ENCODE measurements at places on chromosomes 3 and 15. TPM values are rescaled to one million over a fixed set of nuclear protein-coding genes. Genes with fewer than 3 reads are reported as not detected.

The CFAP100 gene
- not detected for total RNA-seq

The CDHR4 gene
- not detected for total RNA-seq

The SLC6A6 gene
- total RNA-seq = 35.4 TPM

The MEX3B gene
- total RNA-seq = 2.5 TPM

The GOLGA8G gene
- not detected for total RNA-seq

The CX3CR1 gene
- 0.82 TPM for total RNA-seq

The AAGAB gene
- total RNA-seq = 20.9 TPM

The SLC2A2 gene
- total RNA-seq = not detected

The PLCL2 gene
- 48.1 TPM for total RNA-seq

The CHRD gene
- 6.5 TPM for total RNA-seq

The CLCN2 gene
- 1.7 TPM for total RNA-seq

The ZSCAN29 gene
- 11.2 TPM for total RNA-seq

The FBLN2 gene
- total RNA-seq = 56.7 TPM

The GALNT15 gene
- 6.6 TPM for total RNA-seq

The FGF12 gene
- total RNA-seq = 325 TPM

The TICRR gene
- 0.08 TPM for total RNA-seq

The RSRC1 gene
- total RNA-seq = 19.1 TPM

The SLC12A1 gene
- total RNA-seq = not detected

DNA sequence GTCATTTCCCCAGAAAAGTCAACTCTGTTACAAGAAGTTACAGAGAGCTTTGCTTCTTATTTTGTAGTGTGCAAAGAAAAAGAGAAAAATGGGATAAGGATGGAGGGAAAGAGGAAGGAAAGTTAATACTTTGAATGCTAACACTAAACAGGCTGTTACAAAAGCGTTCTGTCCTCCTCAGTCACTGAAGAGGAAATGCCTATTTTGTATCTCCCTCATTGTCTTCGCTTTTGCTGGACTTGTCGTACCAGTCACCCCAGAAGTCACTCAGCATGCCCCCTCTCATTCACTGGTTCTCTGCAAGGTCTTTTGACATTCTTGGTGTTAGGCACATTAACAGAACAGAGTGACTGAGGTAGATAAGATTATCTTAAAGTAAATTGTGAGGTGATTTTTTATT is 129.6 kb downstream of the ALCAM start:
- no peak for DNase-seq

DNA sequence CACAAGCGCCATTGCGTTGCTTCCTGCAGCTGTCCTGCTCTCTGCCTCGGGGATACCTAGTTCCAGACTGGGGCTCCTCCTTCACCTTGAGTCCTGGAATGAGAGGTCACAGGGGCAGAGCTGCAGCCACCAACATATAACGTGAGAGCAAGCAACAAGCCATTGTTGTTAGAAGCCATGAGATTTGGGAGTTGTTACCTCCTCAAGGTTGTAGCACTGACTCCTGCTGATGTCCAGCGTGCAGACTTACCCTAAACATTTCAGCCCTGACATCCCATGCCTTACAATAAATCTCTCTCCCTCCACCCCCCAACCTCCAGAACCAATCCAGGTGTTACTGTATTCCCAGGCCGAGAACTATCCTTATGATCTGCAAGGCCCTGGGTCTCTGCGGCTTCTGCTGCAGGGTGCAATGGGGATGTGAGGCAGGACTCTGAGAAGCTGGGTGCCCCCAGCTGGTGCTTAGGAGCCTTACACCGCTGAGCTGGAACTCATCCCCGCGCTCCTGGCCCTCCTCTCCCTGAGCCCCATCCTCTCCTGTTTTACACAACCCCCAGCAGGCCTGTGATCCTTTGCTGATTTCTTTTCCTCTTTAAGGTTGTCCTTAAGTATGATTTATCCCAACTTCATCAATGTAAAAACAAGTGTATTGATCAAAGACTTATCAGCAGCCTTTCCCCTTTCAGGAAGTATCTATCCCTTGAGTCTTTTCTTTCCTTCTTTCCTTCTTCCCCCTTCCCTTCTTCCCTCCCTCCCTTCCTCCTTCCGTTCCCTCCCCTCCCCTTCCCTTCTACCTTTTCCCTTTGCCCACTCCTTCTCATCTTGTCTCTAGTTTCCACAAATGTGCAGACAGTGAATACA is 84.2 kb upstream of the ABHD2 start:
- DNase-seq = peak; percentile 48

GRCh38 chr3:31002730-31003129 is 108.3 kb upstream of the GADL1 start:
- no peak for DNase-seq

GRCh38 chr3:42734263-42734860 is 31.8 kb upstream of the HHATL start:
- DNase-seq = no peak

GRCh38 chr15:71691458-71692417 is 118.6 kb upstream of the NR2E3 start:
- no peak for DNase-seq

DNA sequence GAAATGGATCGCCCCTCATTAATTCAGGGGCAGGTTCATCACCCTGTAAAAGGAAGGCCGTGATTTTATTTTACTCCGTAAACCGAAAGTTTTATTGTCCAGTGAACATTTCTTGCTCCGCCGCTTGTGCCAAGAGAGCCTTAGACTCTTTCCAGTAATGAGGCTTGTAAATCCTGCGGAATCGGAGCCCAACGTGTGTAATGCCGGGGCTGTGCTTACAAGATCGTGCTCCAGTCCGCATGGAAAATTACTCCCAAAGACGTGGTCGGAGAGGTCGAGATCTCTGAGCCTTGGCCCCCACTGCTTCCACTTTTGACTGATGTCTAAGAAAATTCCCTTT is 649 bp upstream of the PLOD2 start:
- DNase-seq = peak; percentile 33

- no peak for DNase-seq
Measured at GRCh38 chr15:77989296-77990143, 88.0 kb downstream of the TBC1D2B start.

DNA sequence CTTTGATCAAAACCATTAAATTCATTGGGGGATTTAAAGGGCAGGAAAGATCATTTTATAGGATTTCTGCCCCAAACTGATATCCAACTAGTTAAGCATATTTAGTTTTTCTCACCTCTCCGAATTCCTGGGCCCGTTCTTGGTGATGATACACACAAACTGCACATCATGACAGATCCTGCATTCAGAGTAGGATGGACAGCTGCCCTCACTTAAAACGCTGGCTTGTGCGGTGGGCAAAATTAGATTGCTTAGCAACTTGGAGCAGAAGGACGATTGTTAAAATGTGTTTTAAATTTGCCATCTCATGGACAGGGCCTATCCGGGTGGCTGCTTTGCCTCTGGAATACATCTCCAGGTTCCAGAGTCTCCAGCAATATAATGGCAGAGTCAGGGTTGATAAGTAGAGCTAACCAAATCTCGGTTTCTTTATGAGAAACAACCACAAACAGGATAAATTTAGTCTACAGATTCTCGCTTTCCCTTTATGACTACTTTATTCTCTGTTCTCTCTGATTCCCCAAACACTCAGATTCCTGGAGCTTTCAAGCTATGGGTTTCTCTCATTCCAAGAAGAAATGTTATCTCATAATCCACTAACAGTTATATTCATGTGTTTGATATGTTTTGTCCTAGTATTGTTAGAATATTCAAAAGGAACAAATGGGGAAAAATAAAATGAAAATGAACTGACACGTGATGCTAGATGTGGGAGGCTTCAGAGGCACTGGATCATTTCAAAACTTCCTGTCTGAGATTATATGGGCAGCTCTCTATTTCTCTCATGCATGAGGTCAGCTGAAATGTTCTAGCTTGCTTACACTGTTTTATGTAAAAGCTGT is 1014.1 kb upstream of the SEMA6D start:
- DNase-seq = no peak

DNA sequence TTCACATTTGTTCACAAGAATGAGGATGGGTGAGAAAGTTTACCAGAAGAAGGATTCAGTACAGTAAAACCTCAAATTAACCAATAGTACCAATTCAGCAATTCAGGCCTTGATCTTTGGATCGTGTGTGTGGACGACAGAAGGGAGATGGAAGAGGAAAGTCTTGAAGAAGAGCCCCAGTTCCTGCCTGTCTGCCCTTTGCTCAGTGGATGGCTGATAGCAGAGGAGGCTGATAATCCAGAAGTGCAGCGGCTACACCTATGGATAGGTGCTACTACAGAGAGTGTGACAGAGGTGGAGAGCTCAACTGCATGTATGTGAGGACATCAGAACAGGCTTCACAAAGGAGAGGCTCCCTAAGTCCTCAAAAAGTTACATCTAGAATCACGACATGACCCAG is 29.2 kb upstream of the PLXND1 start:
- DNase-seq = no peak

- DNase-seq = no peak
Measured at GRCh38 chr3:177835008-177835407, 637.7 kb upstream of the TBL1XR1 start.

- no peak for DNase-seq
Measured at GRCh38 chr3:125057186-125057850, 1.5 kb upstream of the HEG1 start.

DNA sequence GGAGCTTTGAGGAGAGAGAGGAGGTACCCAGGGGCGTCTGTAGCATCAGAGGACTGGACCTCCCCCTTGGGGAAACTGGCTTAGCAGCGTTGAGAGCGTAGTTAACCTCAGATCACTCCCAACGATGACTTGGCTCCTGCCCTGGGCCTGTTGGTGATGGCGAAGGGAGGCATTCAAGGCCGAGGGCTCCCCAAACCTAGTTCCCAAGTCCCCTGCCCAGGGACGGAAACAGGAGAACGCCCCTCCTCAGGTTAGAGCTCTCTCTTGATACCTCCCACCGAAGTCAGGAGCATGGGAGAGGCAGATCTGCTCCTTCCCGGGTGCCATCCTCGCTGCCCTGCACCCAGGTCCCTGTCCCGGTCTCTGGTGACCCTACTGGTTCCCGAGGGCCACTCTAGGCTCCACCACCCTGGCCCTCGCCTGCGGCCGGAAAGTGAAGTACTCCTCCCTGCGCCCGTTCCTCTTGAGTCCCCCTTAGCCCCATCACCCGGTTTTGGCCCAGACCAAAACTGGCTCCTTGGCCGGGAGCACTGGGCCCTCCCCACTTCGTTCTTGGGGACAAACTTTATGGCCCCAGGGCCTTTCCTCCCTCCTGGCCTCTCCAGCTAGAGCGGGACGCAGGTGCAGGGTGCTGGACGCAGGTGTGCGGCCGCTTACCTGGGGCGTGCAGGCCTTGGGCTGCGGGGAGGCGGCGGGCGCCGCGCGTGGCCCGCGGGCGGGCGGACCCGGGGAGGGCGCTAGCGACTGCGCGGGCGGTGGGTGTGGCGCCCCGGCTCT is 2.6 kb upstream of the SKOR1 start:
- DNase-seq = no peak

- DNase-seq = peak; percentile 39
Measured at GRCh38 chr3:152183473-152183872, 85.3 kb upstream of the MBNL1 start.

DNA sequence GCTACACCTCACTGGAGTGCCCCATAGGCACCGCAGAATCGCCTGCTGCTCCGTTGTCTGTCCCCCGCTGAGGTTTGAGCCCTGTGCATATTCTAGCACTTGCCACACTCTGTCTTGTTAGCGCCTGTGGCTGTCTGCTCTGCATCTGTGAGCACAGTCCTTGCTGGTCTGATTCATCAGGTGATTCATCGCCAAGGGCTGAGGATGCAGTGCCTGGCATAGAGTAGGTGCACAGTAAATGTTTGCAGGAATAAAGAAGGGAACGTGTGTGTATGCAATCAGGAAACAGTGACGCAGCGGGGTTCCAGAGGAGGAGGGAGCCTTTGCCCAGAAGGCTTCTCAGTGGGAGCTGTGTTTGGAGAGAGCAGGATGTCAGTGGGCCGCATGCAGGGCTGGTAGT is 124.0 kb upstream of the PLXNA1 start:
- DNase-seq = no peak

- DNase-seq = no peak
Measured at GRCh38 chr3:51156147-51156546, 228.9 kb upstream of the MANF start.

- DNase-seq = no peak
Measured at GRCh38 chr15:92393980-92394308, 263 bp downstream of the ST8SIA2 start.

- DNase-seq = no peak
Measured at GRCh38 chr3:24614359-24614758, 119.7 kb upstream of the THRB start.

DNA sequence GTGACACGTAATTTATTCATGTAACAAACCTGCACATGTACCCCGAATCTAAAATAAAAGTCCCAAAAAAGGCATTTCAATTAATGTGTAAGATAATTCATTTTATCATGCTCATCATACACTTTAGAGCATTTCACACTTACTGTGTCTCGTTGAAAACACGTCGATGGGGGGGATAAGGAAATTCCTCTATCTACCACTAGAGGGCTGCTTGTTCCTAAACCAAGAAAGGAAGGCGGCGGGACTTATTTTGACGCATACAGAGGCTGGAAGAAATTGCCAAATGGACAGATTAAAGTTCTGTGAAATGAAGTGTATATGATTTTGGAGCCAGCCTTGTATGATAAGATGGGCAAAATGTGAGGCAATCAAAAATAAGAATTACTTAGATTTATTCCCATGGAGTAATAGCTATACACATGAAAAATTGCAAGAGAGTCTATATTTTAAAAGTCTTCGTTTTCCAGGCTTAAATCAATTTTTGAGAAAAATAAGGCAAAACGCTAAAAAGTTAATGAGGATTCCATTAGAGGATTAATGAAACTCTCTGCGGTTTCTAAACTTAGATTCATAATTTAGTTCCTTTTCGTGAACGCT is 346.8 kb downstream of the CNTN3 start:
- DNase-seq = no peak

DNA sequence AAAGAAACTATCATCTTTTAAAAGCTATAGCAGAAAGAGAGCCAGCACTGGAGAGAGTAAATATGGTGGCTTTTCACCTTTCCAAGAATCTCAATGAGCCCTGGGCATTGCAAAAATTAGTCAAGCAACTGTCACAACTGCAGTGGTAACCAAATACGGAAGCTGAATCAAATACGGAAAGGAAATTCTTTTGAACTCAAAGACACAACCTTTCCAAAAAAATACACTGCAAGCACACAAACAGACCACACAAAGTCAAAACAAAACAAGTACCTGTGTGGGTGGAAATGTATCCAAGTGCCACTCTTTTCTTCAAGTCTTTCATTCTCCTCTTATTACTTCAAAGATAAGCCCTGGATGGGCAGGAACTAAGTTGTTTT is 17.6 kb downstream of the VGLL4 start:
- no peak for DNase-seq

GRCh38 chr3:135896613-135897012 is 68.9 kb upstream of the PPP2R3A start:
- DNase-seq = no peak

DNA sequence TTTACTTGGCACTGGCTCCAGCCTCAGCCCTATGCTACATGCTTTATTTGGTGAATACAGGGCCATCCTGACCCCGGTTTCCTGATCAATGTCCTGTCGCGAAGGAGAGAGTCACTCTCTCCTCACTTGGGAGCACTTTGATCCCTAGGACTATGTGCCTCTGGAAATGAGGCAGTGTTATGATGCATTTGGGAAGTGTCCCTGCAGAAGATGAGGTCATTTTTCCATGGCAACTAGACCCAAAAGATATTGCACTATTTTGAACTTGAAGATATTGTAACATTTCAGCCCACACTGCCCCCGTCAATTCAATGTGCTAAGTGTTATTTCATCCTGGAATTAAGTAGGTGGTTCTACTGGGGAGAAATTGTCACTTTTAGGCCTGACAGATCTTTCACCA is 68.0 kb downstream of the LRRK1 start:
- no peak for DNase-seq
